Globus pallidus (tissue), 1 donor: ENCODE measurements at places on chromosomes 3 and 15.

GRCh38 chr3:77160931-77161497 is 121.1 kb downstream of the ROBO2 start:
- DNase-seq: no peak

- no peak for DNase-seq
These were observed 129.9 kb upstream of the TGFBR2 start for GRCh38 chr3:30476368-30477084.

GRCh38 chr3:192655040-192655439 is 72.3 kb downstream of the FGF12 start:
- no peak for DNase-seq

DNA sequence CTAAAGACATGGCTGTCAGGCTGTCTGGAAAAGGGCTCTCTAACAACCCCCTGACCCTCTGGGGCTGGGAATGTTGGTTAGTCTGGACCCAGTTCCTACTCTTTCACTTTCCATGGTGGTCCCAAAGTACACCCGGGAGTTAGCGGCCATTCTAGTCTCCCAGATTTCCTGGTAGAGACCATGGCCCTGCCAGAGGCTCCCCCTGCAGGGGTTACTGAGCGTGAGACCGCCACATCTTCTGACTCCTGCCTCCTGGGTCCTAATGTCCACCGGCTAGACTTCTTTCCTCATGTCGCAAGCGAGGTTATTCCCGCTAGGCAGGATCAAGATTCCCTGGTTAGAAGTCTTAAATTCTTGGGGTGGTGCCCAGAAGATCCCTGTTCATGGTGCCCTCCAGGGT is 540.0 kb upstream of the ROBO1 start:
- DNase-seq: no peak

- DNase-seq: no peak
These were observed 35.1 kb downstream of the RAF1 start for GRCh38 chr3:12628813-12629212.

GRCh38 chr15:72318408-72318942 is 1.5 kb downstream of the CELF6 start:
- DNase-seq: no peak

DNA sequence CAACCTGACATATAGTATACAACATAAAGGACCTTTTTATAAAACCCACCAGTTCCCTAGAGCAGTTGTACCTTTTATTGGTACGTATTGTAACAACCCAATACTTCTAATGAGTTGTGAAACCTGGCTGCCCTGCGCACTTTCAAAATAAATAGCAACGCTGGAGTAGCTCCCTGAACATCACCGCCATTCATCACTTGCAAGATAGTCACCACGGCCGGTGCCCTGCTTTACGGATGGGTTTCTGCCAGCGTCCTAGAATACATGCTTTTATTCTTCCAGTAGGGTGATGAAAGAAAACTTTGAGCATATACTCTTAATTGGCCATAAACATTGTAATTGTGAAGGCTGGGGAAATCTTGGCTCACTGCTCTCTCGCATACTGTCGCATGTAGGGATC is 220.7 kb downstream of the TBL1XR1 start:
- DNase-seq: no peak
